ENCODE measurements at places on chromosomes 3 and 15.
A peak's percentile ranks its signal among the peaks of the same experiment; 100 is the strongest.

GRCh38 chr15:79562403-79562815 is 130.3 kb downstream of the MINAR1 start:
- DNase-seq = no peak

GRCh38 chr3:65583188-65583587 is 455.5 kb downstream of the MAGI1 start:
- DNase-seq = no peak

GRCh38 chr15:95152741-95153140 is 921.4 kb downstream of the MCTP2 start:
- DNase-seq = no peak

DNA sequence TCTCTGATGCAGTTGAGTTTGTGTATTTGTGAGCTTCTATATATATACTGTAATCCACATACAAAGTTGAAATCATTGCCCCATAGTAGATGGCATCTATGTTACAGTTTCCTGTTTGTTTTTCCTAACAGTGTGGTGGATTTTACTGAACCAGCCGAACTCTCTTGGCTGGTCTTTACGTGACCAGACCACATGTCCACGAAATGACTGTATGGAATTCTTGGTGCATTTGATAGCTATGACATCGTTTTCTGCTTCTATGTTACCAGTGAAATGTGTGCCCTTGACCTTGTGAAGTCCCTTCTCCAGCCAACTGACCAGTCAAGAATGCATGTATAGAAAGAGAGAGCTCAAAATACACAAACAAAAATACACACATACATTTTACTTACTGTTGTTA is 1.8 kb downstream of the KCNMB2 start:
- DNase-seq = no peak

- peak; percentile 38 for DNase-seq
These were observed 63.6 kb downstream of the CLDN1 start for GRCh38 chr3:190258634-190259033.

DNA sequence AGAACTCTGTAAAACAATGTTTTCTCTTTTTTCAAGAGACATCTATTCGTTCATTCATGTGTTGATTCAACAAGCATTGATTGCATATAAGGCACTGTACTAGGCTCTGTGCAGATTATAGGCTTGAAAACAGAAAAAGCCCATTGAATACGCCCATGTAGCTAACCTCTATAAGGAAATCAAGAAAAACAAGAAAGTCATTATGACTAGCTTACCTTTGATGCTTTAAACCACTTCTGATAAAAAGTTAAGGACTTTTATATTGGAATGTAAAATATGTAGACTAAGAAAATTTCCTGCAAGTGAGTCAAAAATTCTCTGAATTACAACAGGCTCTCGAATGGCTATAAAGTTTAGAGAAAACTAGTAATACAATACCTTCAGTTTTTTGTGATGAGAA is 92.5 kb downstream of the BDH1 start:
- DNase-seq = peak; percentile 53

DNA sequence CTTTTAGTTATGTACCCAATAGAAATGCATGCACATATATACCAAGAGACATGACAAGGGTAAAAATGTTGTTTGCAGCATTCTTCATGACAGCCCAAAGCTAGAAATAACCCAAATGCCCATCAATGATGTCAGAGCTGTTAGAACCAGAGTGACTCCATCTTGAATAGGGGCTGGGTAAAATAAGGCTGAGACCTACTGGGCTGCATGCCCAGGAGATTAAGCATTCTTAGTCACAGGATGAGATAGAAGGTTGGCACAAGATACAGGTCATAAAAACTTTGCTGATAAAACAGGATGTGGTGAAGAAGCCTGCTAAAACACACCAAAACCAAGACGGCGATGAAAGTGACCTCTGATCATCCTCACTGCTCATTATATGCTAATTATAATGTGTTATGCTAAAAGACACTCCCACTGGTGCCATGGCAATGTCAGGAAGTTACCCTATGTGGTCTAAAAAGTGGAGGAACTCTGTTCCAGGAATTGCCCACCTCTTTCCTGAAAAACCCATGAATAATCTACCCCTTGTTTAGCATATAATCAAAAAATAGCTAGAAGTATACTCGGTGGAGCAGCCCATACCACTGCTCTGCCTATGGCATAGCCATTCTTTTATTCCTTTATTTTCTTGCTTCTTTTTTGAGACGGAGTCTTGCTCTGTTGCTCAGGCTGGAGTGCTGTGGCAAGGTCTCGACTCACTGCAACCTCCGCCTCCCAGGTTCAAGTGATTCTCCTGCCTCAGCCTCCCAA is 32.9 kb downstream of the ZBTB11 start:
- DNase-seq = peak; percentile 59

DNA sequence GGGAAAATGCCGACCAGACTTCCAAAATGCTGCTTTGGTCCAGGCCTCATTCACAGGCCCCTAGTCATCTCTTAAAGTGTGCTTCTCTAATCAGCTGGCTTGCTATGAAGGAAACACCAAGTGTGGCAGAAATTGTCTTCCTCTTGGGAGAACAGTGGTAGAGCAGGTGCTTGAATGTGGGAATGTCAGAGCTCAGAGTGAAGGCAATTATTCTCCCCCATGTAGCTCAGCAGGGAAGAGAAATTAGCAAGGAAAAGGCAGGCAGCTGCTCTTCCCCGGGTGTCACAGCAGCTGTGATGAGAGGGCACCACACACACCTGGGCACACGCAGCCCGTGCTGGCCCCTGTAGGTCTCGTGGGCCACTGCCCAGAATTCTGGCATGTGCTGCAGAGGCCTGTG is 358.5 kb downstream of the WDR72 start:
- DNase-seq = no peak

GRCh38 chr3:27721717-27722564 is at the start of gene EOMES:
TSS of gene EOMES (minus strand) at chr3:27722323. CDS start at chr3:27722294, 29 bp downstream.
- peak; percentile 49 for DNase-seq

DNA sequence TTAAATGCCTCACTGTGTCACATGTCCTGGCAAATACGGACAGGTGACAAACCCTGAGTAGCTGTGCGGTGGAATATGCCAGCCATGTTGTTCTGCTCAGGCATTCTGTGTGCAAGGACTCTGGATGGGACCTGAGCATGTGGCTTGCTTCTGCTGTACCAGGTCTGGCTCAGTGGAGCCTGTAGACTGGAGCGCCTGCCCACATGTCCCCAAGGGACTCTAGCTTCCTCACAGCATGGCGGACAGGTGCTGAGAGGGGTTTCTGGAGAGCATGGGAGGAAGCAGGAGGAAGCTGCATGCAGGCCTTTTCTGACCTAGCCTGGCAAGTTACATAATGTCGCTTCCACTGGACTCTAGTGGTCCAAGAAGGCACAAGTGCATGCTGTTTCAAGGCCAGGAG is 96.3 kb downstream of the PLXNA1 start:
- no peak for DNase-seq

- peak; percentile 89 for DNase-seq
These were observed 51.2 kb downstream of the CFAP20DC start for GRCh38 chr3:58998476-58999117.

GRCh38 chr3:149808209-149808829 is 4.7 kb upstream of the RNF13 start:
- DNase-seq = peak; percentile 81

All from ACHN (cell line).